H7 (cell line): ENCODE measurements at places on chromosomes 12 and 14. TPM values are rescaled to one million over a fixed set of nuclear protein-coding genes. Genes with fewer than 3 reads are reported as not detected.
A peak's percentile ranks its signal among the peaks of the same experiment; 100 is the strongest.

SLC6A13 gene
- total RNA-seq, result not detected in 2 replicates

IL31 gene
- total RNA-seq, result not detected in 2 replicates

CCDC196 gene
- total RNA-seq, result not detected in 2 replicates

DNA sequence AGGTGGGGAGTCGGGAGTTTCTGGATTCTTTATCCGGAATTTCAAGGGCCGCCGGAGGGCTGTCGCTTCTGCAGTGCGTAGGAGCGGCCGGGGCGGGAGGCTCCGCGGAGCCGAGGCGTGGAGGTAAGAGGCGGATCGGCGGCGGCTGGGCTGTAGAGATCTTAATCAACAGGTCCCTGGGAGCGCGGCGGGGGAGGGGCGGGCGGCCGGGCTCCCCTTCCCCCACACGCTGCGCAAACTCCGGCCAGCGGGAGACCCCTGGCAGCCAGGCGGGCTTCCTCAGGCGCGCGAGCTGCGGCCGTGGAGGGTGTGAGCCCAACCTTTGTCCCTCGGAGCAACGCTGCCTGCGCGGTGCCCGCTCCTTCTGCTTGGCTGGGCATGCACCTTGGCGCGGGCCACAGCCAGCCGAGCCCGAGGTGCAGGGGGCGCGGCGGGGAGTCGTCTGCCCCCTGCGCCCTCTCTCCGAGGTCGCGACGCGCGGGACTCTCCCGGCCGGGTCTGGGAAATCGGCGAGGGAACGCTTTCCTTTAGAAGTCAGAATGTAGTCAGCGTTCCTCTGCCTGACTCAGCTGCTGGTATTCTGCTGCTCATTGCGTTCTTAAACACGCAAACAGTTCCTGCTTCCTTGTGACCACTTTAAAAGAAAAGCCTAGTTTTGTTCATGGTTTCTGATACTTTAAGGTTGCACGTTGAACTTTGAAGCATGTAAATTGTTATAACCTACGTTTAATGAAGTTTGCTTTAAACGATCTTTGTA, at the start of gene PALS1:
TSS of gene PALS1 (plus strand) at position 25 of the 757 bp plus-strand sequence. CDS start 37,736 bp downstream, outside the sequence.
- DNase-seq, result peak; percentile 88

DNA sequence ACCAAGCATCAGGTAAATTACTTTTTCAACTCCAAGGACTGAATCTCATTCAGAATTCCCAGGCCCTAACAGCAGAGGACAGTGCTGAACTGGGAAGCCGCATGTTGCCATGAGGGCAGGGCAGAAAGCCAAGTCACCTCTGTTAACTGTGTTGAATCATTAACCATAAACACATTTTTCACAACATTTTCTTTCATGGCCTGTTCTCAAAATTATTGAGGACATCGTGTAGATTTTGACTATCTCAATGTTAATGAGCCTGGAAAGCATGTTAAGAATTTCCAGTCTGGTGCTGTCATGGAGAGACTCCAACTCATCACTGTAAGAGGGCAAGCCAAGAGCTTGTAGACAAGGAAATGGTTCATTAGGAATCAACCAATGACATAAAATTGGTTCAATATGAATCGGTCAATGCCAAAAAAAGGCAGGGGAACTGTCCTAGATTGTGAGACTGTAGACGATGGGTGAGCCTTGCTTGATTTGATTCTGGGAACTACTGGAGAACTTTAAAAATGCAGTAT, 33.7 kb downstream of the CPM start:
- DNase-seq, result no peak

IGF1 gene
- not detected in 2 replicates for total RNA-seq

PPP4R4 gene
- 2.3 and 3.0 TPM in 2 replicates for total RNA-seq

DNA sequence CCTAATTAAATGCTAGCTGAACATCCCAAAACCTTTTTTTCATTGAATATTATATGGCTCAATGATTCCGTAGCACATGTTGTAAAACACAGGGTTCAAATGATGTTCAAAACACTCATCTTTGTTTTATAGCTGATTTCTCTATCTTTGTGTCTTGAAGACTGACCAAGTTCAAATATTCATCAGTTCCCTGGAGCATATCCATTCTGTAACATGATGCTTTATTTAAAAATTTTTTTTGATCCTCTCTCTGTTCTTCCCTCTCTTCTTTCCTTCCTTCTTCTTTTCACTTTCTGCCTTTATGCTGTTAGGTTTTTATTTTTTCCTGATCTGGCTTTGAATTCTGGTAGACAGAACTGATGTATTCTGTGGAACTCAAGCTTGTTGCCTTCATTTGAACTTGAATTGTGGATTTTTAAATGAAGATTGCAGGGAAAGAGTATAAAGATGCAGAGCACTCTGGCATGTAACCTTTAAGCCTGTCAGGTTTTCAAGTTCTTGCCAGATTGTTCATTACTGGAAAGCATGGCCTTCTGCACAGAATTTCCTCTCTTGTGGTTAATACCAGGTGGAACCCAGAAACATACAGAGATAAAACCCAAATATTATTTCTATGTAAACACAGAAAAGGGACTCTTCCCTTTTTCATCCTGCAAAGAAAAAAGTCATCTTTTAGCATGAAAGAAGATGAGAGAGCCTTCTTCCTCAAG, 39.5 kb downstream of the PROX2 start:
- no peak for DNase-seq

GRCh38 chr12:87995581-87996178, 33.5 kb downstream of the C12orf50 start:
- DNase-seq, result peak; percentile 31

DNA sequence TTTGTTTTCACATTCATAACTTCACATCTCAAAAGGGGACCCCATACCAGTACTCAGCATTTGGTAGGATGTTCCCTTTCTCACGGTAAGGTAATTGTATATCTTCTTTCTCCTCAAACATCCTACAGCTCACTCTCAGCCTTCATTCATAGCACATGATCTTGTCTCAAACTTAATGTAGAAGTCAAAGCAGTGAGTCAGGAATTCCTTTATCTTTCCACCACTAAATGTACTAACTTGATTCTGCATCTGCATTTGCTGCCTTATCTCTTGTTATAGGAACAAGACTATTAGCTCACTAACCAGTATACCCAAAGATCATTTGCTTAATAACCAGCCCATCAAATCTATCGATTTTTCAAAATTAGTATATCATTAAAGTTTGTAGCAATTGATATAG, 22.9 kb downstream of the CPSF2 start:
- no peak for DNase-seq

DNA sequence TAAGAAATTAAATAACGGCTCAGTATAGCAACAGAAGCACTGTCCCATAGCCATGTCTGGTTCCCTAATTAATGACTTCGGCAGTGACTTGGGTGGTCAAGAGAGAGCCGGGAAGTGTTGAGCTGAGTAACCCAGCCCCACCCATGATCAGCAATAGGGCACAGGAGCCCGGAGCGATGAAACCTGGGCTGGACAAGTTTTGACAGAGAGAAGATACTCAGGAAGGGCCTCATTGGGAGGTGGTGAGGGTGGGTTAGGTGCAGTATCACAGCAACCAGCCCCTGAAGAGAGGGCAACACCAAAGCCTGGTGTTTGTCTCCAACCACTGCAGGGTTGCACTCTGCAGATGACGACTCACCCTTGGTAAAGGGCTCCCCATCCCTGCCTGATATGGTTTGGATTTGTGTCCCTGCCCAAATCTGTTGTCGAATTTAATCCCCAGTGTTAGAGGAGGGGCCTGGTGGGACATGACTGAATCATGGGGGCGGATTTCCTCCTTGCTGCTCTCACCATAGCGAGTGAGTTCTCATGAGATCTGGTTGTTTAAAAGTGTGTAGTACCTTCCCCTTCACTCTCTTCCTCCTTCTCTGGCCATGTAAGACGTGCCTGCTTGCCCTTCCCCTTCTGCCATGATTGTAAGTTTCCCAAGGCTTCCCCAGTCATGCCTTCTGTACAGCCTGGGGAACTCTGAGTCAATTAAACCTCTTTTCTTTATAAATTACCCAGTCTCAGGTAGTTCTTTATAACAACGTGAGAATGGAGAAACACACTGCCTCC, 124.9 kb upstream of the MED13L start:
- DNase-seq, result no peak

DNA sequence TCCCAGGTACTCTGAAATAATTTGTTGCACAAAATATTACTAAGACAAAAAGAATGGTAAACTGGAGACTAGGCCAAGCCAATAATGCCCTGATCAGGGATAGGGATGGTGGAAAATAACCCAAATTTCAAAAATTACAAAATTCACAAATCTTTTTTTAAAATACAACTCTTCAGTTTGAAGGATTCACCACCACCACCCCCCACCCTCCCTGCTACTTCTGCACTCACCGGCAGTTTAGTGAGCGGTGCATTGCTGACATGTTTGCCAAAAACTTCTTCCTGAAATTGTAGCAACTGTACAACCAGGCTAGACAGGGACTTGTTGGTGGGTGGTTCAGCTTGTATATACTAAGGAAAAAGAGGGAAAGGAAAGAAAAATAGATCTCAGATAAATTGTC, 2.3 kb downstream of the SMARCC2 start:
- DNase-seq, result no peak

GRCh38 chr12:44380861-44381260, 495.3 kb downstream of the NELL2 start:
- no peak for DNase-seq

GRCh38 chr12:58564721-58565120, 355.6 kb downstream of the LRIG3 start:
- no peak for DNase-seq

PRB2 gene
- not detected in 2 replicates for total RNA-seq

DNA sequence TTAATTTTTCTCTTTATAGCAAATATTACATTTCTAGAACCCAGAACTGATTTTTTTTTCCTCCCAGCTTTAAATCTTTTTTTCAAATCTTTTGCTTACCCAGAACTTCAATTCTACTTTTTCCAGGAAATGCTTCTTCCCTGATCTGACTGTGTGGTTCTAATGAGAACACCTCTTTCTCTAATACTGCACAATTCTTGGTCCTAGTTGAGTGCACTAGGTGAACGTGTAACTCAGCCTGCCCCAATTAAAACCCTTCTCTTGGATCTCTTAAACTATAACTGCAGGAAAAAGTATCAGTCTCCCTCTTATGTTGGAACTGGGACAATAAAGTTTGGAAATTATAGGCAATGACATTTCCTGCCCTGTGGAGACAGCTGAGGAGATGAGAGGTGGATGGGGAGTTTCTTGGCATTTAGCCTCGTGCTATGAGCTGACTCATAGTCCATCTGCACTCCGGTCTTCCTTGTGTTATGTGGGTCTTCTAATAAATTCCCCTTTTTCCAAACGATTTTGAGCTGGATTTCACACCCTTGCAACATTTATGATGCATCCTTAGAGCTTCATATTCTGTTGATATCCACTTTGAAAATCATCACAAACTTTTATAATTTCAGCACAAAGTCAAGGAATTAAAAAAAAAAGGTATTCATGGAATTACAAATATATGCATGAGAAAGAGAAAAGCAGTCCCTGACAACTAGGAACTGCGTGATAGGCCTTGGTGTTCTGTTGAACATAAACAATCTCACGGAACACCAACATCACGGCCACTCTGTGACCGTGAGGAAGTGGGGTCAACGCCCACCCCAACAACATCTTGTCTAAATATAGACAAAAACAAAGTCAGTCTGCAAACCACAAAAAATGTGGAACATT, 52.4 kb downstream of the BRMS1L start:
- no peak for DNase-seq

IFNG-AS1 gene
- not detected in 2 replicates for total RNA-seq

GRCh38 chr12:12488823-12489550, 73.7 kb downstream of the DUSP16 start:
- DNase-seq, result no peak

DNA sequence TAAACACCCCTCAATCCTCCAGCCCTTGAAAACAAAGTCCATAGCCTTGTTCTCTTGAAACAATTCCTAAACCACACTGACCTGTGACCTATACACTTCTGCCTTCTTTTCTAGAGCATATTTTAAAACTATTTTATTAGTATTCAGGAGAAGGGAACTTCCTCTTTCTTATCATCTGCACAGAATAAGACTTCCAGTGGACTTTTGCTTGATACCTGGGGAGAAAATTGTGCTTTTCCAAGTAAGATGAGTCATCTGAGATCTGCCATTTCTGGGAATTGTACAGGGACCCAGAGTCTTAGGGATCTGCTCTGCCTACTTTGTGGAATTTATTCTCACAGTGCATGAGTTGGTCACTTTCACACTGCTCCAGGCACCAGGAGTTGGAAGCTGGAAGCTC, 10.5 kb upstream of the WNT5B start:
- no peak for DNase-seq

- DNase-seq, result no peak
Observed at GRCh38 chr12:19967431-19967830, 400.9 kb upstream of the PDE3A start.

DNA sequence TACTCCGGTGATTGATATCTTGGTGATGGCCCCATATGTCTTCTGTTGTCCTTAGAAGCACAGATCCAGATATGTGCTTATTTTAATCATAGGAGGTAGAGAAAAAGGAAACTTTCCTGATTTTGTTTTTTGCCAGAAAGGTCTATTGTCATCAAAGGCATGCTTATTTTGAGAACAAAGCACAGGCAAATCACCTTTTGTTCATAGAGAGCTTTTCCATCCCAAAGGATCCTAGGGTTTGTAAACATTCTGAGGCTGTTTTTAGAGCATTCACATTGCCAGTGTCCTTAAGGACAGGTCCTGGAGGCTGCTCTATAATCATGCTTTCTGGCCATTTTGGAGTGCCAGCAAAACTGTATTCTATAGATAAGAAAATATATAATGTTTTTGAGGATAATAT, 148.5 kb upstream of the SEL1L start:
- DNase-seq, result peak; percentile 41

- no peak for DNase-seq
Observed at GRCh38 chr14:54685286-54685845, 118.4 kb downstream of the SAMD4A start.

DNA sequence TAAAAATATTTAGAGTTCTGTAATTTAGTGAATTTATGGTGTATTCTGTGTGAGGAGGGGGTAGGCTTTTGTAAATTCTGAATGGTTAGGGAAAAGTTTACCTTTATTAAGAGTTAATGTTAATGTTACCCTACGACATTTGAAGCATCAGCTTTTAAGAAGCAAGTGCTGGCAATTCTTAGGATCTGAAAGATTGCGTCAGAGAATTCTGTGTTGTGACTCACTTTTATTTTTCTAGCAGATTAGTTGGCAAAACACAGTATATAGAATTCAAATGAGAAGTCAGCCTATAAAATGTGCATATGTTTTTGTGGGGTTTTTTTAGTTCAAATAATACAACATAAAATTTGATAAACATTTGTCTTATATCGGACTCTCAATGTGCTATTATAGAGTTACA, 97.6 kb downstream of the RAD52 start:
- no peak for DNase-seq

DNA sequence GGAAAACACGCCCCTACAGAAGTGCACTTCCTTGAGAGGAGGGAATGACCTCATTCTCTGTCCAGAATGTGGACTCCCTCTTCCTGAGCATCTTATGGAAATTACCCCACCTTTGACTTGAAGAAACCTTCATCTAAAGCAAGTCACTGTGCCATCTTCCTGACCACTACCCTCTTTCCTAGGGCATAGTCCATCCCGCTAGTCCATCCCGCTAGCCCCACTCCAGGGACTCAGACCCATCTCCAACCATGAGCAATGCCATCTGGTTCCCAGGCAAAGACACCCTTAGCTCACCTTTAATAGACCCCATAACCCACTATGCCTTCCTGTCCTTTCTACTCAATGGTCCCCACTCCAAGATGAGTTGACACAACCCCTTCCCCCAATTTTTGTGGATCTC, 5.0 kb upstream of the INHBE start:
- no peak for DNase-seq
